Stimulated activated CD8-positive, alpha-beta memory T cell treated with anti-CD3 and anti-CD28 coated beads, Interleukin-7, amount 100 ng/mL, for 1 hour (primary cell): ENCODE measurements at places on chromosomes 2 and 18.

DNA sequence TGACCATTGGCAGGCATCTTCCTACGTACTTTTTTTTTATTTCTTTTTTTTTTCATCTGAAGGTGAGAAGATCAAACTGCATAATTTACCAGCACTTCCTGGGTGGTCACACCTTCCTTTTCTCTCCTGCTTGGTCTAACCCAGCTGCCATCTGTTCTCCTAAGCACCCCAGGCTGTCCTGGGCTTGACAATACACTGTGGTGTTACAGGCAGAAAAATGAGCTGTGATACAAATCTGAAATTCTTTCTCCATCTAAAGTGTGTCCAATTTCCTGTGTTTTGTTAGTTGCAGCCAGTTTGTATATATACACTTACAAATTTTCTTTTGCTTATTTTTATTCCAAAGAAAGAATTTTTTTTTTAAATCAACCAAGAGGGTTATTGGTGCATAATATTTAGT lies 786.0 kb upstream of the ZEB2 start:
- DNase-seq = no peak

DNA sequence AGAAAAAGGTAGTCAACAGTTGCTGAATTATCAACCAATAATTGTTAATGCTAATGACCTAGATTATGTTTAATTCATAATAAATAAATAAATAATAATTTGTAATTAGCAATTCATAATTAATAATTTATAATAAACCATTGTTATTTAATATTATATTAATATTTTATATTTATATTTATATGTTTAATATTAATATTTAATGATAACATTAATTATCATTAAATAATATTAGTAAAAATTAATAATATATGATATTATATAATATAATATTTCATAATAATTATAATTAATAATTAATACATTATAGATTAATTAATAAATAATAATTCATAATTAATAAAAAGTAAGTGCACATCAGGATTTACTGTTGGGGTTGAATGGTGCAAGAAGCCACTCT lies 389.4 kb upstream of the RGPD4 start:
- DNase-seq = no peak

- DNase-seq = no peak
These were observed 814 bp downstream of the FKBP7 start for GRCh38 chr2:178477443-178478129.

- DNase-seq = no peak
These were observed 119.8 kb downstream of the BCL2 start for GRCh38 chr18:63199743-63200241.

DNA sequence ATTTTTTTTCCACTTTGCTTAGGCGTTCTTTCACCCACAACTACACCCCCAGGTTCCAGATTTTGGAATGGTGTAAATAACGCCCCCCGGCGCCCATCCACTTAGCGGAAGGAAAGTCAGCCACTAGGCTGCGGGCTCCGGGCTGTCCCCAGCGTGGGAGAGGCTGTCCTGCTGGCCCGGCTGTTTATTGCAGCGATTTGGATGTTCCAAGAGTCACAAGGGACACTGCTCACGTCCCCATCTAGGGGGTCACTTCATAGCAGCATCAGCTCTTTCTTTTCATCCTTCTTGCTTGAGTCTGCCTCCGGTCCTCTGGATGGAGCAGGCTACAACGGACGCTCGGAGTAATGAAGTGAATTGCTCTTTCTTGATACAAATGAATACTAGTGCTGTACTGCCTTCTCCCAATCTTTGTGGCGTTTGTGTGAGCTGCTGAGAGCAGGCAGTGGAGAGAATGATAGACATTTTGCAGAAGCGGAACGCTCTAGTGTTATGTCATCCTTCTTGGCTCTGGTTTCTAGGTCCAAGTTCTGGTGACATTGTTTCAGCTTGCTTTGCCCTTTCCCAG lies 50.7 kb upstream of the PAIP2B start:
- no peak for DNase-seq

DNA sequence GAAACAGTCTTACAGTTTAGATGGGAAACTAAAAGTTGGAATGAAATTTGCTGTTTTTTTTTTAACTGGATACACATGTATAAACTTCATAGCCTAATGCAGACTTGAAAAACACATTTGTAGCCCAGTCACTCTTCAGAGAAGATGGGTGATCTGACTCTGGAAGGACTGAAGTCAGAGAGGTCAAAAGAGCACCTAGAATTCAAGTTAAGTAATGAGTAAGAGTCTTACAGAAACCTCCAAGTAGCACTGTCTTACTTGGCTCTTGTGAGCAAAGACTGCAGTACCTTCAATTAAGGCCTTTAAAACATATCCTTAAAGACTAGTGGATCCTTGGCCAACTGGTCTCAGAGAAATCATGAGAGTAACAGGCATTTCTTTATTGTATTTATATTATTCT lies 41.9 kb downstream of the TRAPPC8 start:
- no peak for DNase-seq

DNA sequence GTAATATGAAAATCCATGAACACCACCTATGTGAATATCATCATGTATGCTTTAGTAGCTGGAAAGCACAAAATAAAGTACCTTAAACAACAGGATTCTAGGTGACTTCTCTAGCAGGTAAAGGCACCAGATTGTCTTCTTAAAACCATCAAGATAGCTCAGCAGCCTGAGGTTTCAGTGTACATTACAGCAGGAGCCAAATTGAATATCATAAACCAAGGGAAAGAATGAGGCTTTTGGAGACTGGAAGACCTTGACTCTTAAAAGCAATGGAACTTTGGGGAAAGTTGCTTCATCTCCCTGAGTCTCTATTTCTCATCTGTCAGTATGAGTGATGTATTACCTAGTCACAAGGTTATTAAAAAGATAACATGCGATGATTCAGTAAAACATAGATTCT lies 429.7 kb upstream of the SPHKAP start:
- no peak for DNase-seq

DNA sequence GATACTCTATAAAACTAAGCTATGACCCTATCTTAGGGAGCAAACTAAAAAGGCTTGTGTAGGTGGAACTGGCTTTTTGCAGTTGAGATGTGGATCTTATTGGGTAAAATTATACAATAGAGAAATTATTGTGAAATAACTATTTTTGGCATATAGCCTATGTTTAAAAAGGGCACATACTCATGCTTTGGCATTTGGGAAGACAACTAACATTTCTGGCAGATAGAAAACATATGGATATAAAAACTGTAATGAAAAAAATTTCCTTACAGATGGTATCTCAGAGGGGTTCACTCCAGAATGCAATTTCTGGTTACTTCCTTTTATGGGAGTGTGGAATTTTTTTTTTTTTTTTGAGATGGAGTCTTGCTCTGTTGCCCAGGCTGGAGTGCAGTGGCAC lies 120.1 kb upstream of the CCDC195 start:
- no peak for DNase-seq

- no peak for DNase-seq
These were observed 132.0 kb downstream of the GALNT1 start for GRCh38 chr18:35713545-35713944.
